ENCODE measurements at places on chromosomes 3 and 15.

DNA sequence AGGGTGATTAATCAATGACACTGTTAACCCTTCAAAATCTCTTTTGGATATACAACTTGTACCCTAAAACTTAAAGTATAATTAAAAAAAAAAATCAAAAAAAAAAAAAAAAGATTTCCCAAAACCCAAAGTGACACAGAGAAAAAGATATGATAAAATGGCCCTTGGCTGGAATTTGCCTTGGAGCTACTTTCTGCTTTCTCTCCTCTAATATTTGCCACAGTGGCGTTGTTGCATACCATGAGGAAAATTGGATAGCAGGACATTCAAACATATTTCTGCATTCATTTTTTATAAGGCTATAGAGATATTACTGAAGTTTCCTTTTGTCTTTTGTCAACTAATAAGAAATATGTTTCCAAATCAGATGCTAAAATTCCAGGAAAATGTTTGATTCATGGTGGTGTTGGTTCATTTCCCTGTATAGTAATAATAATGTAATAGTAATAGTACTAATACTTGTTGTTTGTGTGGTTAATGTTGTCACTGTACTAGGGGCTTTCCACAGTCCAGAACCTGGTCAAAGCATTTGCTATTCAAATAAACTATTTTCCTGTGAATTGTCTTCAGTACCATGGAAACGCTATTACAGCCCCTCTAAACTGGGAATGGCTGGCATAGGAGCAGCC, 441.3 kb upstream of the THBS1 start:
- DNase-seq: no peak

DNA sequence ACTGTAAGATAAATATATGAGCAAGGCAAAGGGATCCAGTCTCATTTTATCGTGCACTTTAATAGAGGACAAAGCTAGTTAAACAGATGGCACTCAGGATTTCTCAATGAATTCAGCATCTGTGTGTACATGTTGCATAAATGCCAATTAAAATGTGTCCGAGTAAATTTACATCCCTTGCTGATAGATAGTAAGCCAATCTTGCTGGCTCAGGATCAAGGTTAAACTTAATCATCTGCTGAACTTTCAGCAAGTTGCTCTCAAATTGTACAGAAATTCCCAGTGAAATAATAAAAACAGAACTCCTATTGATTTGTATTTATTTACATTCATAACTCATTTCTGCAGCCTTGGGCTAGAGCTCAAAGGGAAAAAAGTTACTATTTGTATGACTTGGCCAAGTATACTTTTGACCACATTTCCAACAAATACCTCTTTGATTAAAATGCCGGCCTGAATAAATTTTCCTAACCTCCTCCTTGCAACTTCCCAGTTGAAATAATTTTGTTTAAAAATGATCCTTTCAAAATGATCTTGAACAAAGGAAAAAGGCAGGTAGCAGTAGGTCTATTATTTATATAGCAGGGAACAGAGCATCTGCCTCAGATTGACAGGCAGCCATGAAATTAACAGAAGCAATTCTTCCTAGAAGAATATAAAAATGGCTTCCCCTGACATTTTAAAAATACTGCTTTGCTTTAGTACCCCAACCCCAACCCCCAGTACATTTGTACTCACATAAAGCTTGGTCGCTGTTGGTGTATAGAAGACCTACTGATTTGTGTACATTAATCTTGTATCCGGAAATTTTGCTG, 1001.9 kb downstream of the ROBO1 start:
- no peak for DNase-seq

- no peak for DNase-seq
Measured at GRCh38 chr3:17398959-17399551, 343.4 kb downstream of the TBC1D5 start.

DNA sequence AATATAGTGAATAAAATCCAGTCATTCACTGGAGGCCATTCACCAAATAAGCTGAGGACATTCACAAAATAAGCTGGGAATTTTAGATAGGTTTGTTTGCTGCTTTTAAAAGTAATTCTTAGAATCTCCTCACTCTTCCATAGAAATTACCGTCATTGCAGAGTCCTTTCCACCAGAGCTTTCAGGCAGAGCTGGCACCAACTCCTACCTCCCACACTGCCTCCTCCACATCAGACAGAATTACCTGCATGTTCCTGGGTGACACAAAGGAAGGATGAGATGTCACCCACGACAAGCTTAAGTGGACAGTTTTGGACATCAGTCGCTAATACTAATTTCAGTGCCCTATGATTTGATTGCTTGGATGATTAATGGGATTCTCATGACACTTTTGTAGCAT, 1113.2 kb downstream of the IGSF11 start:
- no peak for DNase-seq

- DNase-seq: no peak
Measured at GRCh38 chr15:88661761-88662556, 23.1 kb downstream of the ISG20 start.

- no peak for DNase-seq
Measured at GRCh38 chr15:36544518-36545466, 34.6 kb upstream of the CDIN1 start.

DNA sequence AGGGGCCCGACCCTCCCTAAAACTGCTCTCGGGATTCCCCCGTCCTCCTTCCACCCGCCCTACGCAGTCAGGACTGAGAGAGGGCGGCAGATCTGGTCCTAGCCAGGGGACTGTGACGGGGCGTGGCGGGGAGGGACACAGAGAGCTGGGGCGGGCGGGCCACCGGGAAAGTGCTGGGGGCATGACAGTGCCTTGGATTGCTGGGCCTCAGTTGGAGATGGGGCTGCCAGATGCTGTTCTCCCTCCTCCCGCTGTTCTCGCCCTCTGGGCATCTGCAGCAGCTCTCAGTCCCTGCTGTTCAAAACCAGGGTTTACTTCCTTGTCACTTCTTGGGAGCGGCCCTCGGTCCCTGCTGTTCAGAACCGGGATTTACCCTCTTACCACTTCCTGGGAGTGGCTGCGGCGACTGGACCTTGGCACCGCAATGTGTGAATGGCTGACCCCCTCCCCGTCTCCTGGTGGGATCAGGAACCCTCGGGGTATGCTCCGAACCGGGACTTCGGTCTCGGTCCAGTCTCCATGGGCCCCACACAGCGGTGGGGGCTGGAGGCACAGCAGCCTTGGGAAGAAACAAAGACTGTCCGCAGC, 1.8 kb upstream of the RPP25 start:
- DNase-seq: no peak

GRCh38 chr15:100968050-100968966, 49.2 kb downstream of the LRRK1 start:
- DNase-seq: no peak

- no peak for DNase-seq
Measured at GRCh38 chr3:170012683-170013400, 25.0 kb upstream of the GPR160 start.

- DNase-seq: no peak
Measured at GRCh38 chr3:127812151-127812550, 10.2 kb downstream of the MGLL start.

DNA sequence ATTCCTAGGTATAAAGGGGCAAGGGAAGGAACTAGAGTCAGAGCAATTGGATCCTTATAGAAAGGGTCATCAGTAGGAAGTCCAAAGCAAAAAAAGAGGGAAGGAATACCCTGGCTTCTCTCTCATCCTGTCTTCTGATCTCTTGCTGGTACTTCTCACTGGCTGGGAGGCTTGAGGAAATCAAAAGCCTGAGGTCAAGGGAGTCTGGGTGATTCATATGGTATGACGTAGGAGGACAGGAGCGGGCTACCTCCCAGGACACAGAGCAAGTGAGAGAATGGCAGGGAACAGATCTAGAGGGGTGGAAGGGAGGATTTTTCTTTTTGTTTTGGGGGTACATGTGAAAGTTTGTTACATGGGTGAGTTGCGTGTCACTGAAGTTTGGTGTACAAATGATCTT, 76.0 kb downstream of the CFAP20DC start:
- DNase-seq: no peak

DNA sequence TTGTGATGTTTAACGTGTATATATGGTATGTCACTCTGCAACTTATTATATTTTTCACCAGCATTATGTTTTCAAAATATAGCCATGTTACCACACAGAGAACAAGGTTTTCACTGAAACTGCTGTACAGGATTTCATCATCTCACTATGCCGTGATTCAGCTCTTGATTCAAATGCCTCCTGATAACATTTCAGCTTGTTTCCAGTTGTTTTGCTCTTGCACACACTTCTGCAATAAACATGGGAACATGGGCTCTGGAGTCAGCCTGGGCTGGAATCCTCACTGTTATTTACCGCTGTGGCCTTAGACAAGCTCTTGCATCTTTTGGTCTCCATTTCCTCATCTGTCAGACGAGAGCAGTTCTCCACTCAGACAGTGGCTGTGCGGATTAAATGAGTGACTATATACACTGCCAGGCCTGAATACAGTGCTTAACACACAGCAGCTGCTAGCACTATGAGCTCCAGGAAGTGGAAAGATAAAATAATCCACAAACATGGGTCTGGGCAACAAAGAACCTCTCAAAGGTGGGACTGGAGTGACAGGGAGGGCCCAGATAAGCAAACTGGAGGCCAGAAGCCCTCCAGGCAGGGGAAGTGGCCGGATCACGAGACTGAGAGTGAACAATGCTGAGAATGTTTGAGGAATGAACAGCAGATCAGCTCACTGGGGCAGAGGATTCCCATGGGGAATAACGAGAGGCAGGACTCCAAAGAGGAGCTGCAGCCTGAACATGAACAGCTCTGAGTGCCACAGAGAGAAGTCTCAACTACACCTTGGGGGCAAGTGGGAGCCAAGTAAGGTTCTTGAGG, 17.7 kb downstream of the NTRK3 start:
- no peak for DNase-seq

- DNase-seq: no peak
Measured at GRCh38 chr3:134852893-134853351, 57.9 kb downstream of the EPHB1 start.

DNA sequence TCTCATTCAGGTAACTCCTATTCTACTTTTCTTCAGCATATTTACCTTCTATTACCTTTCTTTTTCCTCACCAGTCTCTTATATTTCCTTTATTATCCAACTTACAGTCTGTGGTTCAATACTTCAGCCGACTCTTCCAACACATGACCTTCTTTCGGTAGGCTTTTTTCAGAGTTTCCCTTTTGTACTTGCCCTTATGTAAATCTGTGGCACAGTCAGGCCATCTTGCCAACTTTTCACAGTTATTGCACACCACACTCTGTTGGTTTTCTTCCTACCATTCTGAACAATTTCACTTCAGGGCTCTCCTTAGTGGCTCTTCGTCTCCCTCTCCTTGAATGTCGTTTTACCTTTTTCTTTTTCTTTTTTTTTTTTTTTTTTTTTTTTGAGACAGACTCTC, 427.8 kb downstream of the LPP start:
- DNase-seq: no peak

DNA sequence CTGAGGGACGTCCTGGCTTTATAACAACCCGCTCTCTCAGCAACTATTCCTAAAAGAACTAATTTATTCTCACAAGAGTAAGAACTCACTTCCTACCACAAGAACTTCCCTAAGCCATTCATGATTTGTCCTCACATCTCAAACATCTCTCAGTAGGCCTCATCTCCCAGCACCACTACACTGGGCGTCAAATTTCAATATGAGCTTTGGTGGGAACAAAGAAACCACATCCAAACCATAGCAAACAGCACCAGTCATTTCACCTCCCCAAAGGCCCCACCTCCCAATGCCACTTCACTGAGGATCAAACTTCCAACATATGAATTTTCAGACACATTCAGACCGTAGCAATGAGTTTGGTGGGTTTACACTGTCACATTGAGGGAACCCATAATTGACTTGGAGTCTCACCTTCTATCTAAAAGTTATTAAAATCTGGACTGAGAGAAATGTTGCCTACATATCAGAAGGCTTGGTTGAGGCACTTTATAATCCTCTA, 116.4 kb upstream of the AGBL1 start:
- DNase-seq: no peak

GRCh38 chr3:171142985-171143384, 116.5 kb upstream of the SLC2A2 start:
- DNase-seq: no peak

- no peak for DNase-seq
Measured at GRCh38 chr3:197955892-197956477, 4.0 kb upstream of the LMLN start.

GRCh38 chr15:100694381-100695021, 92.1 kb downstream of the ASB7 start:
- no peak for DNase-seq

- DNase-seq: no peak
Measured at GRCh38 chr3:107612664-107613084, 89.9 kb downstream of the BBX start.

DNA sequence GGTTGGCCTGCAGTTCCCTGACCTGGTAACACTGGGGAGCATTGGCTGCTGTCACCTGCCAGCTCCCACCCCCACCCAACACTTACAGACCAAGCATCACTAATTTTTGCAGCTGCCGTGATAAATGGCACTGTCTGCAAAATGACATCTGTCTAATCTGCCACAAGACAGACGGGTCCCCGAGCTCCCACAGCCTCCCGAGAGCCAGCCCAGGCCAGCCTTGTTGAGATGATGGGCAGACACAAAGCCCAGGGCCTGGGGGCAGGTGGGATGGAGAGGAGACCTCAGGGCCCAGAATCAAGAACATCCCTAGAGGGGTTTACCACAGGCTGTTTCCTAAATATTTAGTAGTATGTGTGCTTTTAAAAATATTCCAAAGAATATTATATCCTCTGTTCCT, 203.4 kb downstream of the TBC1D2B start:
- no peak for DNase-seq

GRCh38 chr3:63493101-63493500, 159.4 kb upstream of the SNTN start:
- DNase-seq: no peak

GRCh38 chr15:27448234-27448633, 477.3 kb downstream of the GABRG3 start:
- DNase-seq: no peak

- DNase-seq: no peak
Measured at GRCh38 chr15:85091990-85092389, 110.3 kb downstream of the PDE8A start.

- no peak for DNase-seq
Measured at GRCh38 chr15:45121020-45121419, 6.9 kb downstream of the DUOXA2 start.

- DNase-seq: no peak
Measured at GRCh38 chr15:65056106-65056505, 10.9 kb downstream of the SLC51B start.

- DNase-seq: no peak
Measured at GRCh38 chr3:22730701-22731100, 472.4 kb upstream of the UBE2E2 start.

- DNase-seq: no peak
Measured at GRCh38 chr3:171556574-171557145, 96.5 kb upstream of the TNIK start.

DNA sequence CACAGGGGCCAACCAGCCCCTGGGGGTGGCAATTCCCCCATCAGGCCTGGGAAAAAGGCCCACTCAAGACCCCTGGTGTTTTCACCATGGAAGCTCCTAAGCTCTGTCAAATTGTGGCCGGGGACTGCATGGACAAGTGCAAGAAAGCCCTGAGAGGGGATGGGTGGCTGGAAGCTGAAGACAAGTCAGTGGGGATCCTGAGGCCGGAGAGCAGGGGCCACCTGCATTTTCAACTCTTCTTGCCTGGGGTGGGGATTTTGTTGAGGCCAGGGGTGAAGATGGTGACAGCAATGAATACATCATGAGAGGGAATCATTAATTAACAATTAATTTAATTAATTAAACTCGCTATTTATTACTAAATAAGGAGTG, 33.9 kb downstream of the FEM1B start:
- no peak for DNase-seq
